Pericardium fibroblast (primary cell): ENCODE measurements at places on chromosomes 2 and 18. TPM values are rescaled to one million over a fixed set of nuclear protein-coding genes. Genes with fewer than 3 reads are reported as not detected.

The SULT1C4 gene
- not detected in 2 replicates for total RNA-seq

The PLB1 gene
- 0.23 and 0.34 TPM in 2 replicates for total RNA-seq

The KCNK3 gene
- total RNA-seq = 0.09 and 1.6 TPM in 2 replicates

The UBXN2A gene
- total RNA-seq = 9.6 and 13.5 TPM in 2 replicates

The SLC11A1 gene
- 0.26 and 0.35 TPM in 2 replicates for total RNA-seq

The CIDEA gene
- total RNA-seq = not detected in 2 replicates
